ENCODE measurements at places on chromosomes 11 and 22.

DNA sequence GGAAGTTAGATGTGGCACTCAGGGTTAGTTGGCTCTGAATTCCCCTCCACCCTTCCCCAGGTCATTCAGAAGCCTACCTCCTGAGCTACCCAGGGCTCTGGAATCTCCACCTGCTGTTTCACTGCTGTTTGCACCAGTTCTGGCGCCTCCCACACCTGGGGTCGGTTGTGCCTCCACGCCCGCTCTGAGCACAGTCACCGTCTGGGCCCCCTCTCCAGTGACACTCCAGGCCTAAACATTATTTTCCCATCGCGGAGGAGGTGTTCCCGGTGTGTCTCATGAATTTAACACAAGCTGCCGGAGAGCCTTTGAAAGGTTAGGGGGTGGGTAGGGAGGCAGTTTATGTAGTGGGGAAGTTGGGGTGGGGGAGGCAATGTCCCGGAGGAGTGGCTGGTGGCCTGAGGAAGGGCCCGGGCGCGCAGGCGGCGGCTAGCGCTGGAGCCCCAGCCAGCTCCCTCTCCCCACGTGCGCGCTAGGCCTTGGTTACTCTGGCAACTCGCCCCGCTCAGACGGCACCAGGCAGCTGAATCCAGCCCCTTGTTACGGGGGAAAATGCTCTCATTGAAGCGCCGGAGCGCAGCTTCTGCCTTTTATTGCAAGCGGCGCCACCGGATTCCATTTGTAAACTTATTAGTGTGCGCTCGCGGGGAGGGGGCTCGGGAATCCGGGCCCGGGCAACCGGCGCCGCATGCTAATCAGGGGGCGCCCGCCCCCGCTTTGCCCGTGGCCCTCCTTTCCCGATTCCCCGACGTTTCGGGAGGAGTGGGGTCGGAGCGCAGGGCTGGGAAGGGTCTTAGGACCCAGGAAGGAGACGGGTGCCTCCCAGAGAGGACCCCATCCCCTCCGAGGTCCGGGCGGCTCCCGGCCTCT is 52.4 kb downstream of the GRIK4 start:
- no peak for DNase-seq

- no peak for DNase-seq
Measured at GRCh38 chr22:44920183-44920582, 89.6 kb downstream of the PHF21B start.

GRCh38 chr11:69899957-69900821 is 81.0 kb upstream of the FGF3 start:
- DNase-seq = no peak

- no peak for DNase-seq
Measured at GRCh38 chr22:44151676-44152075, 29.0 kb upstream of the PARVG start.

GRCh38 chr22:49724030-49724892 is 103.4 kb downstream of the BRD1 start:
- DNase-seq = peak; percentile 36

DNA sequence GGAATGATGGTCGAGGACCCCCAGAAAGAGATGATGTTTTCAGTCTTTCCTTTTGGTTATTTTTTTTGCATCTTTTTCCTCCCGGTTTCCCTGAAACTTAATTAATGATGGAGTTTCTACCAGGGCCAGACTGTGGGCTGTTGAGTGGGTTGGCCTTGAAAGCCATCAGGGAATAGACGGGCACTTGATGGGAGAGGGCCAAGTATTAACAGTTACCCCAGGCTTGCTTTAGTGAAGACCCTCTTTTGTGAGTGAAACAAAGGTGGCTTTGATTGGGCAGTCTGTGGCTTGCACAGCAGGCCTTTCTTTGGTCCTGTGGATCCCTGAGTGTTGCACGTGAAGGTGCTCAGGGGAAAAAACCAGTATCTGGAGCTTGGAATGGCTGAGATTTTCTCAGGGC is 56.9 kb downstream of the AMOTL1 start:
- no peak for DNase-seq

- DNase-seq = no peak
Measured at GRCh38 chr11:69207165-69207889, 51.6 kb downstream of the SMIM38 start.

DNA sequence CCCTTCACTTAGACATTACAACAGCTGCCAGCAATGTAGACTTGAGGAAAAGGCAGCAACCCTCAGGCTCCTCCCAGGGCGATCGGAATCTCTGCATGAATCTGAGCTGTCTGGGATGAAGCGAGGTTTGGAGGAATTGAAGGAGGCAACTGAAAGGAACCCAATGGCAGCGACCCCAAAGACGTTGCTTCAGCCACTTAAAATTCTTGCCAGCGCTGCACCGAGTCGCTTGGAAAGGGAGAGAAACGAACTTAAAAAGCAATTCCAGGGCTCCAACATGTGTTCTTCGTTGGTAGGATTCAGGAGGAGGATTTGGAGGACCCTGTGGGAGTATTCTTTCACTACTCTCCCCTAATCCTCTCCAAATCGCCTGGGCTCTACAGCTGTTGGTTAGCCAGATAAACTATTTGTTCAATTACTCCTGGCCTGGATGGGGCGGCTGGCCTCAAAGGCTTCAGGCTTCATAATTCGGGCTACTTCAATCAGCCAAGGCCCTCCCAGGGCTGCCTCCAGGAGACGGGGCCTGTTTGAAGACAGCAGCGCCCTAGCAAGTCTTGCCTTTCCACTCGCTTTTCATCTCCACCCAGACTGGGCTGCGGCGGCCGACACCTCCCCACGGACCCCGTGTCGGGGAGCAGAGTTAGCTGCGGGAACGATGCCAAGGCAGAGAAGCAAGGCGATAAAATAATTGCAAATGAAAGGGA is 72.4 kb upstream of the TMEM45B start:
- DNase-seq = no peak

DNA sequence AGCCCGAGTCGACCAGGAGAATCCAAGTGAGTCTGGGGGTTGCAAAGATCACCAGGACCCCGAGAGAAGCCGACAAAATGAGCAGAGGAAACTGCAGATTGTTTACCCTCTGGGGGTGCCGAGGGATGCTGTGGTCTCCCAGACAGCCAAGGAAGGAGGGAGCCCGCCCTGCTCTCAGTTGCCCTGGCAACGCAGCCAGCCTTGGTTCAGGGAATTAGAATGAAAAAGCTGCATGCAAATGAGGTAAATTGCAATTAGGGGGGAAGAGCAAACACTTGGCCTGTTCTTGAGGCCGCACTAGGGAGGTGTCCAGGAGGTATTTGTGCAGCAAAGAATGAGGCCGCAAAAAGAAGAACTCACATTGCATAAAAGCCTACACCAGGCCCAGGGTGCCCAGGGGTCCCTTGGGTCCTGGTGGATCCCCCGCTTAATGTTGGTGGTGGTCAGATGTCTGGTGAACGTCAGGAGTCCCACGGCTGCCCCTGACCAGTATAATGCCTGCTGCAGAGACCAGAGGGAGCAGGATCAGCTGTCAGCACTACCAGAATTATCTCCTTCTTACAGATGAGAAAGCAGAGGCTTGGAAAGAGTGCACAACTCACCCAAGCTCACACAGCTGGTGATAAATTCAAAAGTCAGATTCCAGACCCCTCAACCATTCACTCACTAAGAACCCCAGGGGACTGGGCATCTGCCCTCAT is 40.3 kb upstream of the ATXN10 start:
- DNase-seq = no peak

DNA sequence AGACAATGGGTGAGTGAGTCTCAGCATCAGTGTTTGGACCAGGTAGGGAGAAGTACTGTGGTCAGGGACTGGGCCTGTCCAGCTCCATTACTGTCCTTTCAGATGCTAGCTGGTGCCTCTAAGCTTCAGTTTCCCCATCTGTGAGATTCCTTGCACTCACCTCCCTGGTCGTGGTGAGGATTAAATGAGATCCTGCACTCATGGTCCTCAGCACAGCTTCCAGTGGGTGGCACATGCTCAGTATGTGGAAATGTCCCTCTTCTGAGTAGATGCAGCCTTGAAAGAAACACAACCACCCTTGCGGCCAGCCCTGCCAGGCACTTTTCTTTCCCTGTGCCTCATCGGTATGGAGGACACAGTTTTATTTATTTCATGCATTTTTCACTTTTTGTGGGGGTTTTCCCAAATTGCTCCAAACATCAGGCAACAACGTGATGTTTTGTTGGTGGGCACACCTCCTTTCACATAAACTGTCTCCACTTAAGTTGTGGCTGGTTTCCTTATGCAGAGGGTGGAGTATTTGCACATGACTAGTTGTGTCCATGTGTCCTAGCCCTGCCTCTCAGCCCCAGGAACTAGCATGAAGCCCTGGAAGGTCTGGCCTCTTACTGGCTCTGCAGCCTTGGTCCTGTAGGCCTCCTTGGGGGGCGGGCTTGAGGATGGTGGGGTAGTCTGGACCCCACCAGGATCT is 1.1 kb downstream of the LZTR1 start:
- DNase-seq = no peak

- no peak for DNase-seq
Measured at GRCh38 chr11:115287266-115287665, 216.9 kb downstream of the CADM1 start.

GRCh38 chr11:134372961-134373360 is 39.1 kb downstream of the B3GAT1 start:
- no peak for DNase-seq

DNA sequence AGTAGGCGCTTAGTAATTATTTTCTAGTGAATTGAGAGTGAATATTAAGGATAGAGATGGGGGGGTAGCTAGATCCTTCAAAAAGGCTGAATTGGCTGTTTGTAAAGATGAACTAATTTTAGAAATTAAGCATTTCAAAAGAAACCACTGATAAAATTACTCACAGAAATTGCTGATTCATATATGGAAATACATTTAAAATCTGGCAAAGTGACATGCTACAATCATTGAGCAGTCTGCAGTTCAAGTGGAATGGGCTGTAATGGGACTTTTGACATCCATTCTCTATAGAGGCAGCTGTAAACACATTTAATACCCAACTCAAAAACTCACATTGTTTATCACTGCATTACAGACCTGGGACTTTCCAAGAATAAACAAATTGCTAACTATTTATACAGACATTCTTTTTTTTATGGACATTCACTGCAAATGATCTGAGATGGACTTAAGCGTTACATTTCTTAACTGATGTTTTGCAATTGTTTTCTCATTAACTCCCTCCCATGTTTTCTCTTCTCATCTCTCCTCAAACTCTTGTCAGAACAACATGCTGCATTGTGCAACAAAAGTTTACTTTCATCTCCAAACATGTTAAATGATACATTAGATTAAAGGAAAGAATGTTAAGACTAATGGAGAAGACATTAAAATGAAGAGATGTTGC is 42.1 kb upstream of the MMP7 start:
- DNase-seq = no peak

GRCh38 chr22:26756675-26757293 is 99.4 kb downstream of the MIAT start:
- DNase-seq = no peak

- no peak for DNase-seq
Measured at GRCh38 chr11:87901341-87901740, 273.9 kb downstream of the RAB38 start.

DNA sequence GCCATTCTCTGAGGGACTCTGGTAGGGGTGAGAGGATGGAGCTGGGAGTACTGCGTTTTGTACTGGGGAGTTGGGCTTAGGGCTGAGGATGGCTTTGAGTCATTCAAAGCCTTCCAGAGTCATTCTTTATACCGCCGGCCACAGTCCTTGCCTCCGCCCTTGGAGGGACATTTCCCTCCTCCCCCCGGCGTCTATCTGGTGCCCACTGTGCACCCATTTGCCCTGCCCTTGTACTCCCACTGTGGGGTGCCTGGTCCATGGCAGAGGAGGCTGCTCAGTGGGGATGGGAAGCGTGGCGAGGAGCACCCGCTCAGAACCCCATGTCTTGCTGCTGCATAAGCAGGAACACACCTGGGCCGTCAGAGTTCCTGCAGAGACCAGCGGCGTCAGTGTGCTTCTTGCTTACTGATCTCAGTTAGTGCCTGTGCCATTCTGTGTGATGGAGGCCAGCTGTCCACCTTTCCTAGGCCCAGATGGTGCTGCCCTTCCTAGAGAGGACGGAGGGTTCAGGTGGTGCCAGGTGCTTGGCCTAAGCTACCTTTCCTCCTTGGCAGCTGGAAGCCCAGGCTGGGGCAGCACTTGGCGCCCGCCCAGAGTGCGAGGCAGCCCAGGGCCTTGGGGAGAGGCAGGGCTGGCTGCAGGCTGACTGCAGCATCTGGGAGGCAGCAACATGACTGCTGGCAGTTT is 23.3 kb upstream of the TMEM191C start:
- no peak for DNase-seq

- peak; percentile 59 for DNase-seq
Measured at GRCh38 chr11:16986434-16987204, 27.6 kb downstream of the PLEKHA7 start.

- no peak for DNase-seq
Measured at GRCh38 chr22:32822179-32822877, 20.8 kb downstream of the TIMP3 start.

- DNase-seq = no peak
Measured at GRCh38 chr11:70735976-70736375, 337.6 kb downstream of the CTTN start.

DNA sequence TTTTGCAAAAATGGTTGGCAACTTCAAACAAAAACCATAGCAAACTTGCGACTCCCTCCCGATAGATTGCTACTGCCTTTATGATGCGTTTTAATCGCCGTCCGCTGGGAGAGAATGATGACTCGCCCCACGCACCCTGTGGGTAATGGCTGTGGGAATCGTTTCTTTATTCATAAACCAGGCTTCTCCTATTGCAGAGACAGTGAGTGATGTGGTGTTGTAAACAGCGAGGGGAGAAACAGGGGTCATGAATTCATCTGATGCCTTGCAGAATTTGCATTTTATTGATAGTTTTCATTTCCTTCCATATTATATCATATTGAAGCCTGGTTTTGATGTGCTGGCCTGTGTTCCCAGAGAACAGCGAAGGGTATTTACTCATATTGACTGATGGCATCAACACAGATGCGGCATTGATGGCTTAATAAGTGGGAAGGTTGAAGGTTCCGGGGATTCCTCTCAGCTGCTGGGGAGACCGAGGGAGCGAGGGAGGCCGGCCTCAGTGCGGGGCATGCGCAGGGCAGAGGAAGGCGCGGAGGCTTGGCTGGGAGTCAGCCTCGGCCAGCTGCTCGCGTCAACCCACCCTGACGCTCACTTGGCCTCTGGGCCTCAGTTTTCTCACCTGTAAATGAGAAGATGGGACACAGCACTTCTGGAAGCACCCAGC is 41.3 kb downstream of the ARHGAP8 start:
- no peak for DNase-seq

DNA sequence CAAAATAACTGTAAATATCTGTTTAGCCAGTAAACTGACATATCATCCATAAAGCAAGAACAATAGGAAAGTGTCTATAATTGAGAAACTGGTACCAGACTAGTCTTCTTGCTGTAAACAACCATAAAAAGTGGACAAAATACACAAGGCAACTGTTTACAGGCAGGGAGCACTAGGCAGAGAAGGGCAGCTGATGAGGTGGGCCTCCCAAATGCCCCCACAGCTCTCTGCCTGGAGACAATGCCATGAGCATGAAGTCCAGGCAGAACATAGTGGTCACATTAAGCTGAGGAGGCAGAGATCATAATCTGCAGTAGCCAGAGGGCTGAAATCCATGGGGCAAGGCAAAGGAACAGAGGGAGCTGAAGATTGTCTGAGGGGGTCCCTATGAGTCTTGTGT is 30.7 kb downstream of the TBX1 start:
- DNase-seq = no peak

- DNase-seq = no peak
Measured at GRCh38 chr11:79942646-79943045, 501.8 kb upstream of the TENM4 start.
